ENCODE measurements at places on chromosomes 16 and 17.

DNA sequence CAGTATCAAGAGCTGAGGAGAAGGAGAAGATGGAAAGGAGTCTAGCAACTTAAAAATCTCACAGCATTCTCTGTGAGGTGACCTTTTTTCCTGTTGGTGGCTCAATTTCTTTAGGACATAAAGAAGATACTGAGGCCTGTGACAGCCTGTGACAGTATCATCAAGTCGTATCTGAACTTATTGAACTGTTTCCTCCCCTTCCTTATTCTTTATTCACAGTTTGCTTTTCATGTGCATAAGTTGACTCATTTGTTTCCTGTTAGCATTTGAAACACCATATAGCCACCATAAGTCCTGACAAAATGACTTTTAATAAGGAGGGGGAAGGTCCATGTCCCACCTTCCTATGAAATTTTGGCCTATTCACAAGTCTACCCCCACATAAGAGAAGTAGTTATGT lies 8.9 kb downstream of the UNK start:
- DNase-seq: no peak

- no peak for DNase-seq
Observed at GRCh38 chr16:68406458-68407152, 41.7 kb downstream of the SMPD3 start.

- DNase-seq: no peak
Observed at GRCh38 chr16:70681382-70682238, 4.2 kb downstream of the MTSS2 start.

GRCh38 chr17:42522798-42523278 lies 13.2 kb upstream of the NAGLU start:
- no peak for DNase-seq

DNA sequence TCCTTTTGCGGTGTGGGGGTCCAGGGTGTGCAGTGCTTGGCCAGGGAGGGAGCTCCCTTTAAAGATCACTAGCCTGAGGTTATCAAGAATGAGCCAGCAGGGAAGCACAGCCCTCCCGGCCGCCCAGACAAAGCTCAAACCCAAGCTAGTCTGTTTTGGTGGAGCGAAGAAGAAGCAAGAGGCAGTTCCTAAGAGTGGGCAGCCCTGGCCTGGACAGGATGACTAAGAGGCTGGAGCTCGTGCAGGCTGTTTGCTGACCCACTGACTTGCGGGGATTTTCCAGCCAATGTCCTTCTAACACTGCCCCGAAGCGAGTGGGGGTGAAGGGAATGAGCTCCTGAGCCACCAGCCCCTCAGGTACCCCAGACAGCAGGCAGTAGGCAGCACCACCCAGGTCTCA lies 134.4 kb downstream of the COPRS start:
- DNase-seq: no peak

- no peak for DNase-seq
Observed at GRCh38 chr16:54985668-54986067, 55.0 kb downstream of the IRX5 start.

GRCh38 chr16:11250091-11250785 lies 5.8 kb downstream of the SOCS1 start:
- DNase-seq: no peak

GRCh38 chr17:81710514-81711308 lies 1.4 kb upstream of the SLC25A10 start:
- peak; percentile 22 for DNase-seq

GRCh38 chr17:61510237-61510636 lies 58.0 kb downstream of the TBX4 start:
- no peak for DNase-seq

DNA sequence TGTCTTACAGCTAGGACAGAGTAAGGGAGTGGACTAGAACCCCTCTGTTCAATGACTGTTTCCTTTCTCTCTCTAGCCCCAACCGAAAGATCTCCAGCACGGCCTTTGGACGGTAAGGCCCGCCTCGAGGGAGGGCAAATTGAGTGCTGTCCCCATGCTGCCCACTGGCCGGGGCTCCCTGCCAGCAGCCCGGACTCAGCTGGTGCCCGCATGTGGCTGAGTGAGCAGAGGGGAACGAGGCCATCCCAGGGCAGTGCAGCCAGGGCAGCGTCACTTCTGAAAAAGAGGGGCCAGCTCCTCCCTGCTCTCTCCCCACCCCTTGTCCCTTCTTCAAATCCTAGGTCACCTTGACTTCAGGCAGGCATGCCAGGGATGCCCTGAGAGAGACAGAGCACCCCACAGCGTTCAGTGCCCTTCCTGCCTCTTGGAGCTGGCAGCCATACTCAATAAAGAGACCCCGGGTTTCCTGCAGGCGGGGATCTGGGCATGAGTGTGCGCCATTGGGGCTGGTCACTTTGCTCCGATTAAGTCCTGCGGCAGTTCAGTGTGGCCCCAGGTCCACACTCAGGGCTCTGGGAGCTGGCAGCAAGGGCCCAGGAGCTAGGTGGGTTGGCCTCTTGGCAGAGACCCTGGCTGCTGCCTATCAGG lies 130.9 kb downstream of the RAB11FIP4 start:
- DNase-seq: no peak

DNA sequence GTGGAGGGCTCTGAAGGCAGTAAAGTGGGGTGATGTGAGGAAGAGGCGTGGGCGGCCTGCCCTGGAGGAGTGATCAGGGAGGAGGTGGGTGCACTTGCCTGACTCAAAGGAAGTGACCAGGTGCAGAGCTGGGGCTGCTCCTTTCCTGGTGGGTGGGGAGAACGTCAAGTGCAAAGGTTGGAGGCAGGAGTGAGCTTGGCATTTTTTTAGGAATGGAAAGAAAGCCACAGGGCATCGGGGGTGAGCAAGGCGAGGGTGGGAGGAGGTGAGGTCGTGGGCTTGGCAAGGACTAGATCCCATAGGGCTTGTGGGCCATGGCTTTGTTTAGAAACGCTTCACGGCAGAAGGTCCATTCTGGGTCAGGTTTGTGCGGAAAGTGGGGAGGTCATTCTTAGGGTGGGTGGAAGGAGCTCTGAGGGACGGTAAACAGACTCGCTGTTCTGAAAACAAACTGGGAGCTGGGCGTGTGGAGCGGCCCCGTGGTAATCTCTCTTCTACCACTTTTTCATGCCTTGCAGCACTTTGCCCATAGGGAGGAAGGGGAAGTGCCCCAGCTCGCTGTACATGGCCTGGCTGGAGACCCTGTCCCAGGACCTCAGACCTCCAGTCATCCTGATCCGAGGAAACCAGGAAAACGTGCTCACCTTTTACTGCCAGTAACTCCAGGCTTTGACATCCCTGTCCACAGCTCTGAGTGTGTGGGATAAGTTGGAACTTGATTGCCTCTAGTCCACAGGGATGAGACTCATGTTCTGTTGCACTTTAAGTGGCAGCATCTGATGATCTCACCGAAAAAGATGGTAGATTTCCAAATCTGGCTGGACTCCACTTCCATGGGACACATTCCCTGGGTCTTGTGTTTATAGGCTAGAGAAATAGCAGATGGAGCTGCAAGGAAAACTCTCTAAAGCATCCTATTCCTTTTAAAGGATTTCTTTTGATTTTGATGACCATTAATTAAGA lies 18.9 kb upstream of the HERPUD1 start:
- no peak for DNase-seq

DNA sequence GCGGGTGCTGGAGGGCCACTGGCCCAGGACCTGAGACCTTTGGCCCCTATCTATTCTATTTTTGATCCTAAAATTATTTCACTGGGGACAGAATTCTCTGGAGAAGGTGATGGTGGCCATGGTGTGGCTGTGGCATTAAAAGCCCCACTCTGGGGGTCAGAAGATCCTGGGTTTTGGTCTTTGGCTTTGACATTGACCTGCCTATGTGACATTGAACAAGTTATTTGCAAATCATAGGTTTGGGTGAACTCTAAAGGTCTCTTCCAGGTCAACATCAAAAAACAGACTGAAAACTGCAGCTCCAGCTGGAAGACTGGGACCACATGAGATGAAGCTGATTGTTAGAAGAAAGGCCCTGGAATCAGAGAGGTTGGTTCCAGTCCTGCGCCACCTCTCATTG lies 2.3 kb upstream of the CDH1 start:
- DNase-seq: no peak

DNA sequence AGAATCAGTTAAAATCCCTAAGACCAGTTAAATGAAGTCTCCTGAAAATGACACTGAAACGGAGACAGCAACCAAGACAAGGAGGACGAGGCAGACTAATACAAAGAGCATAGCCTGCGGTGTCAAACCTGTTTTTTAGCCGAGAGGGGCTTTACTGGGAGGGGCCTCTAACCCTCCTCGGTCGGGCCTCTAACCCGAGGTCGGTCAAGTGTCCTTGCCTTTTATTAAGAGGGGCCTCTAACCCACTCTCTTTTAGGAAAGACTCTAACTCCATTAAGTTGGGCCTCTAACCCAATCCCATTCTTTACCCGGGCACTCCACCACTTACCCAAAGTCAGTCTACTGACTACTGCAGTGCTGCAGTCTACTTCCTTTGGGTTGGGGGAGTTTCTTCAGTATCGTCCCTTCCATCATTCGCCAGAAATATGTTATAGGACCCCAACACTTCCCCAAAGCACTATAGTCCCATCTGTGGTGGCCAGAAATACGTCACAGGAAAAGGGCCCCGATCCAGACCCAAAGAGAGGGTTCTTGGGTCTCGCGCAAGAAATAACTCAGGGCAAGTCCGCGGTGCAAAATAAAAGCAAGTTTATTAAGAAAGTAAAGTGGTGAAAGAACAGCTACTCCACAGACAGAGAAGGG lies 39.2 kb upstream of the ARL4D start:
- no peak for DNase-seq

DNA sequence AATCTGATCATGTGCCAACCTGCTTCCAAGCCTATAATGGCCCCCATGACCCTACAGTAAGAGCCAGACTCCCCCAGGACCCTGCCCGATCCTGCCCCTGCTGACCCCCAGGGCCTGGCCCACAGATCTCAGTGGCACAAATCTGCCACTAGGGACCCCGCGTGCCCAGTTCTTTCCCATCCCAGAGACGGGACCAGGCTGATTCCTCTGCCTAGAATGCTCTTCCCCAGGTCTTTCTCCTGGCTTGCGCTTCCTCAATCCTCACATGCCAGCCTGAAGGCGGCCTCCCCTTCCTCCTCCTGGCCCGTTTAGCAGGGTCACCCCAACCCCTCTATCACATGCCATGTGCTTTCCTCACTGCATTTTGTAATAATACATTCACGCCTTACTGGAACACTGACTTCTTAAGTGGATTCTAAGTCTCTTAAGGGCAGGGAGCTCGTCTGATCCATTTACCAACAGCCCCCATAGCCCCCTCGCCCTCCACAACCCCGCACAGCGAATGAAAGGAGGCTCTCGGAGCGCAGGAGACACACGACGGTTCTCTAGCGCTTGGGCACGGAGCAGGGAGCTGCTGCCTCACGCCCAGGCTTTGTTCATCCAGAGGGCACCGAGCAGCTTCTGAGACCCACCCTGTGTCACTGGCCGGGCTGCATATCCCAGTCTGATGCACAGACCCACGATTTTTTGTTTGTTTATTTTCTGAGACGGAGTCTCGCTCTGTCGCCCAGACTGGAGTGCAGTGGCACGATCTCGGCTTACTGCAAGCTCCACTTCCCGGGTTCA lies 1.2 kb downstream of the TRIM65 start:
- no peak for DNase-seq

DNA sequence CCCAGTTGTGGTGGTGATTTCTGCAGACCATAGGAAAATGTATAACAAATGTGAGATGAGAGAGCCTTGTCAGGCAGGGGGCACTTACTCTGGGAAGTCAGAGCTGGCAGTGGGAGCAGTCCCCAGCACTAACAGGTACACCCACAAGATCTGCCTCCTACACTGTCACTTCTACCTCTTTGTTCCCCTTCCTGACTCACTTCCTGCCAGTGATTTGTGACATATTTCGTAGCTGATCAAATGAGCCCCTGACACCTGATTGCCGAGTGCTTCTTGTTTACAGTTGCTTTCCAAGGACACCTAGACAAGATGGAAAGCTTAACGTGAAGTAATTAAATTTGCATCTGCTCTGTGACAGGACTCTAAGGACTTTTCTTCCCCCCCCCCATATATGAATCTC lies 40.5 kb downstream of the FTO start:
- no peak for DNase-seq

GRCh38 chr16:58515871-58516767 lies 802 bp downstream of the SETD6 start:
- DNase-seq: no peak

GRCh38 chr17:57077000-57077399 lies 8.0 kb upstream of the AKAP1 start:
- DNase-seq: no peak

DNA sequence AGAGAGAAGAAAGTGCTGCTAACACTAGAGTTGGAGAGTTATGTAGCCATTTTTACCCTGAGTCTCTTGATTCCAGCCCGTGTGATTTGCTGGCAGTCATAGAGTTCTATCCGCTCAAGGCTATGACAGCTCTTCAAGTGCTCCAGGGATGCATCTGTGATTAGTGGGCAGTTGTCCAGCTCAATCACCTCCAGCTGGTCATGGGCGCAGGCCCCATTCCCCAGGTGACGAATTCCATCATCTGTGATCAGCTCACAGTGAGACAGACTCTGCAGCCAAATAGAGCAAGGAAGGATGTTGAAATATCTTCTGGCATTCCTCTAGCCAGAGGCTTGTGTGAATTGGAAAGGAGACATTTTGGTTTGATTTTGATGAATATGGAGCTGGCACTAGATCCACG lies 38.4 kb upstream of the STAC2 start:
- peak; percentile 53 for DNase-seq

DNA sequence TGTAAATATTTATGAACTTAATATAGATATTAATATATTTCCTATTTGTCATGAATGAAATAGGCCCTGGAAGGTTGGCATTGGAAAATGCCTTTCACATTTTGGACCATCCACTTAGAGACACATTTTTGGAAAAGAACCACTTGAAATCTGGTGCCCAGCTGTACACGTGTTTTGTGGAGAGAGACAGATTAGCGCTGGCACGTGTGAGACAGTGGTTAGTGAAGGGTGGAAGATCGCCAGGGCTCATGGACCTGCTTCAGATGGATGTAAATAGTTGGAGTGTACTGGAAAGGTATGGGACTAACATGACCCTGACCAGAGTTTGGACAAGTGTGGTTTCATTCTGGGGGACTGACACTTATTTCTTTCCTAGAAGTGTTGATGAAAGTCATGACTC lies 222.9 kb downstream of the PRKCA start:
- DNase-seq: no peak

DNA sequence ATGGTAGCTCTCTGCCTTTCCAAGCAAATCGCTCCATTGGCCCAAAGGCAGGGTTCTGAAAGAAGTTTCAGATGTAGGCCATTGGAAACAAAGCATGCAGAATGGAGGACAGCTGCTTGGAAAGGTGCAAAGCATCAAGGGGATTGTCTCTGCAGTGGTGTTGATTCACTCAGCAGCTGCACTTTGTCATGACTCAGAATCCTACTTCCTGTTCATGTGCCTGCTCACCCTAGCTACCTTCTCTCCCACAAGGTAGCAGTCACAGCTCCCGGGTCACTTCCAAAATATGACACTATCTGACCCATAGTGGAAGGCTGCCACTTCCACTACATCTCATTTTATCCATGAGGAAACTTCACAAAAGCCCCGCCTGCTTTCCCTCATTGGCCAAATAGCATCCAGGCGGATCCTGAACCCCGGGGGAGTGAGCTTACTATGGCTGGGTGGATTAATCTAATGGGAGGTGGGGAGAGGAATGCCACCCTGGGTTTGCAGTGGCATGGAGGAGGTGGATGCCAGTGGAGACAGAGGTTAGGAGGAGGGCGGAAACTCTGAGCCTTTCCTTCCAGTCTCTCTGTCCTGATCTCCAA lies 74.7 kb upstream of the NKD1 start:
- no peak for DNase-seq
